Activated CD8-positive, alpha-beta T cell treated with anti-CD3 and anti-CD28 coated beads for 36 hours (primary cell): ENCODE measurements at places on chromosomes 1 and 21. TPM values are rescaled to one million over a fixed set of nuclear protein-coding genes. Genes with fewer than 3 reads are reported as not detected.

MAEL gene
- total RNA-seq, result 0.29 TPM

SLC35A3 gene
- total RNA-seq, result 19.3 TPM

PPP2R5A gene
- total RNA-seq, result 35.2 TPM

- DNase-seq, result no peak
Observed at GRCh38 chr21:42624095-42624790, 29.2 kb upstream of the PDE9A start.

- DNase-seq, result no peak
Observed at GRCh38 chr1:27773826-27774445, 917 bp downstream of the STX12 start.

- DNase-seq, result no peak
Observed at GRCh38 chr1:204628868-204629267, 56.7 kb downstream of the LRRN2 start.

DNA sequence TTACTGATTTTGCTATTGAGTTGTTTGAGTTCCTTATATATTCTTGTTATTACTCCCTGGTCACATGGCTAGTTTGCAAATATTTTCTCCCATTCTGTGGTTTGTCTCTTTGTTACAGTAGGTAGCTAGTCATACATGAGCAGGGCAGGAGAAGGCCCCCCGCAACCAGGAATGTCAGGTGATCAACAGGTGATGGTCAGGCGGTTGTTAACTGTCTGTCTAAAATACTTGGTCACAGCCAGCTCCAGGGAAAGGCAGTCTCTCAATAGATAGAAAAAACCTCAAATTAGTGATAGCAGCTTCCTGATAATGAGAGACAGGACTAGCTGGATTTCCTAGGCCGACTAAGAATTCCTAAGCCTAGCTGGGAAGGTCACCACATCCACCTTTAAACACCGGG is 217.9 kb downstream of the RHOU start:
- no peak for DNase-seq

- peak; percentile 78 for DNase-seq
Observed at GRCh38 chr1:113140588-113141446, 67.8 kb downstream of the LRIG2 start.

DNA sequence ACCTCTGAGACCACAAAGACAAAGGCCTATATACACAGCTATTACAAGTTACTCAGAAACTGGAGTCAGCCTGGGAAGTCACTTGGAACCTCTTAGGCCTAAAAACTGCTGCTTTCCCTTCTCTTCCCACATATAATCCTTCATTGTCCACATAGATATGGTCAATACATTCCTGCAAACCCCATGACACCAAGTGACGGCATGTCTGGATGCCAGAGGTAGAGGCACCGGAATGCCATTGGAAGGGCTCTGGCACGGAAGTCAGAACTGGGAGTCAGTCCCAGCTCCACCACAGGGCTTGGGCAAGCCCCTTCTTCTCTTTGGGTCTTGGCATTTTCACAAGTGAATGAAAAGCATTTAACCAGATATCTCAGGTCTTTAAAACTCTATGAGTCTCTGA is 204.7 kb downstream of the MATN1 start:
- DNase-seq, result no peak

GRCh38 chr1:25550683-25551310 is 7.4 kb downstream of the LDLRAP1 start:
- no peak for DNase-seq

DNA sequence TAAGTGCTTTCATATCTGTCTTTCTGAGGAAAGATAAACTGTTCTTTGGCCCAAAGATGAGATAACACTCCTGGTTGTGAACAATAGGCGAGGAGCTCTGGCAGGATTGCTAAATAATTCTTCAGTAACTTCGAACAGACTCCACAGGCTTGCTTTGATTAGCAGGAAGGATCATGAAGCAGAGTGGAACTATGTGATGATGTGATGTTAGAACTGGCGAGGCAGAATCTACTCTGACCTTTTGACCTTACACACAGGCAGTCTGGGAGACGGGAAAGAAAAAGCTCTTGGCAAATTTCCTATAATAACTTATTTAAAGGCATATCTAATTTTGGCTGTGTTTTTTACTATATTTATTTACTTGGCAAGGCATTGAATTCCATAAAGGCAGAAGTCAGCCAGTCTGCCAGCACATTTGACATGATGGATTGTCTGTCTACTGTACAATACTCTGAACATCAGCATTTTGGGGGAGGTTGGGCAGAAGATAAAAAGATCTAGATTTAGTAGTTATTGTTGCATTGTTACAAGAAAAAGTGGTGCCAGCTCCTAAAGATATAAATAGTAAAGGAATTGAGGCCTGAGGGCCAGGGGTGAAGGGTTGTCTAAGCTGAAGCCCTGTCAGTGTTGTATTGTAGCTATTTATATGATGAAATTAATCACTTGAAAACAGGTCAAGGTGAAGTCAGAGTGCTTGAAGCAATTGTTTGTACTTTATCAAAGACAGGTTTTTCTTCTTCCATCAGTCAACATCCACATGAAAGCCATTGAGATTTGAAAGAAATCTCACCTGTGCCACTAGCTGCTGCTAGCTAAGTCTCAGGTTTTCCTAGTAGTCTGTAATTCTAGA is 708.8 kb downstream of the LTN1 start:
- DNase-seq, result no peak

GRCh38 chr1:1200876-1201810 is 5.2 kb downstream of the TNFRSF18 start:
- DNase-seq, result peak; percentile 88

- no peak for DNase-seq
Observed at GRCh38 chr1:15706751-15707150, 22.6 kb downstream of the PLEKHM2 start.

GRCh38 chr1:85683292-85684025 is 24.8 kb downstream of the ZNHIT6 start:
- no peak for DNase-seq

- DNase-seq, result no peak
Observed at GRCh38 chr1:30040081-30041019, 683.0 kb downstream of the MATN1 start.
